GM04503 (cell line): ENCODE measurements at places on chromosomes 16 and 17.

- no peak for DNase-seq
These were observed 38.6 kb upstream of the PMFBP1 start for GRCh38 chr16:72210555-72210954.

- no peak for DNase-seq
These were observed 1.1 kb upstream of the YBX2 start for GRCh38 chr17:7295230-7296180.

GRCh38 chr17:52419229-52419641 is 260.7 kb upstream of the CA10 start:
- DNase-seq = no peak

DNA sequence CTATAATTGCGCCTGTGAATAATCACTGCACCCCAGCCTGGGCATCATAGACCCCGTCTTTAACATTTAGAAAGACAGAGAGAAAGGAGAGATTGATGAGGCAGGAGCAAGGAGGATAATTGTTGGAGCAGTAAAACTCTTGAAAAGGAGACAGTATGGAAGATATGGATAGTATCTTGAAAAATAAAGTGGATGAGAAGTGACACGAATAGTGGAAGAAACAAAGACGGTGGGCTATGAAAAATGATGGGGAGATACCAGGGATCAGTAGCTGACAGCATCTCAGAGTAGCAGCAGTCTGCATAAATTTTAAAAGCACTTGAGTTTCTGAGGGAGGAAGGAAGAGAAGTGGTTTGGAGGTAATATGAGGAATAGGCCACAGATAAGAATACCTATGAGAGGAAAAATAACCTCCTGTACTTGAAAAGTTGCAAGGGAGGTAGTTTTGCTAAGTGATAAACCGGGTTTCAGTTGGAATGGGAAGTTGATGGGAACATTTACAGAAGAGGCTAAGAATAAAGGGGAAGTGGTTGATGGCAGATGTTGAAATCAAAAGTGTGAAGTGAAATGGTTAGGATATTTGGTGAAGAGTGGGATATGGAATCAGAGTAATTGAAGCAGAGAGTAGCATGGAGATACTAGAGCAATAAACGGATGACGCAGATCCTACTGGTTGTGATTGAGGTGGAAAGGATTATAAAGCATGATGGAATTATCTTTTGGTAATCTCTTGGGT is 1.8 kb upstream of the PPM1D start:
- DNase-seq = no peak

DNA sequence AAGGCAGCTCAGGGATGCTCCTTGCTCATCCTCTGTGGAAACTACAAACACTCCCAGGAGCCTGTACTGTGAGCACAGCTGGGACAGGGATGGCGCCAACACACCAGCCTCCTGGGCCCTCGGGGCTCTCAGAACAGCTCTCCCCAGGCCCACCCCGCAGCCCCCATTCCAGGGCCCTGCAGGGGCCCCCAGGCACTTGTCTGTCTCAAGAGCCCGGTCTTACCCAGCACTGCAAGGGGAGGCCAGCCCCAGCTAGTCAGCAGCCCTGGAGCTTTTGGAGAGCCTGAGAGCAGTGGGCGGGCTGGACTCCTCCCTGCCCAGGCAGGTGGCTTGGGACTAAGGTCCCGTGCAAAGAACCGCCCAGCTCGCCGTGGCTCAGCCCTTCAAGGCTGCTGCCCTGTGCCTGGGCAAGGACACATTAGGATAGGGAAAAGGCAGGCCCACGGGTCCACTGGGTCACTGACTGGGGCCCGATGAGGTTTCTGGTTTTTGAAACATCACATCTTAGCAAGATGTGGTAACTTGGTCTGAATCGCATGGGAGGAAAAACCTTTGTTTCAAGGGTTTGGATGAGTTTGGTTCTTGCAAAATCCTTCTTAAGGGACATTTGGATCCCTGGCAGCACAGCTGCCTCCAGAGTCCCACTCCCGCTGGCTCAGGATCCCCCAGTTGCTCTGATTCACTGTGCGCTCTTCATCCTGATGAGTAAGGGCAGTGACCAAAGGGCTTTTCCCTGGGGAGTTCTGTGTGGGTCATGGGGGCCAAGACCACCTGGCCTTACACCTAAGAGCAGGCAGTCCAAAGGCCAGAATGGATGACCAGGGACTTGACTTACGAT is 2.8 kb downstream of the DNASE1L2 start:
- DNase-seq = no peak

DNA sequence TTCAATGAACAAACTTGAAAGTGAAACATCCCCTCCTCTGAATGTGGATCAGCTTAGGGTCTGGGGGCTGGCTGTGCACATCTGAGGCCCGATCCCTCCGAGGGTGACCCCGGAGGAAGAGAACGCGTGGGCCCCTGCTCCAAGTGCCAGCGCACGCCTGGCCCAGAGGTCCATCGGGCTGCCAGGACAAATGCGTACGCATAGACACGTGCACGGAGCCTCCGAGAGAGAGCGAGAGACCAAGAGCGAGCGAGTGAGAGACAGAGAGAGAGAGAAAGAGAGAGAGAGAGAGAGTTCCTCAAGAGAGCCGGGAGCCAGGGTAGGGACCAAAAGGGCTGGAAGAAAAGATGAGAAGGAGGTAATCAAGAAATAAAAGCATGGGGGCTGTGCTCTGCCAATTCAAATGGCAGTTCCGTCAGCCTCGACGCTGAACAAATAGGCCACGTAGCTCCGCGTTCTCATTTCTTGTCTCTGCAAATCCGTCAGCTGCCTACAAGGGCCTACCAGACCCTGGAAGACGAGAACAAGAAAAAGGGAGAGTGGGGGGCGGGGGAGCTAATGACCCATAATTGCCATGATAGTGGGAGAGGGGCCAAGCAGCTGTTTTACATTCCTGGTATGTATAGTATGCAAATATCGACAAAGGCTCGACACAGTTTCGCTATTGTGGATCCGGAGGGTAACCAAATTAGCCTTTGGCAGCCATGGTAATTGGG is 435.3 kb upstream of the ZFHX3 start:
- DNase-seq = no peak

DNA sequence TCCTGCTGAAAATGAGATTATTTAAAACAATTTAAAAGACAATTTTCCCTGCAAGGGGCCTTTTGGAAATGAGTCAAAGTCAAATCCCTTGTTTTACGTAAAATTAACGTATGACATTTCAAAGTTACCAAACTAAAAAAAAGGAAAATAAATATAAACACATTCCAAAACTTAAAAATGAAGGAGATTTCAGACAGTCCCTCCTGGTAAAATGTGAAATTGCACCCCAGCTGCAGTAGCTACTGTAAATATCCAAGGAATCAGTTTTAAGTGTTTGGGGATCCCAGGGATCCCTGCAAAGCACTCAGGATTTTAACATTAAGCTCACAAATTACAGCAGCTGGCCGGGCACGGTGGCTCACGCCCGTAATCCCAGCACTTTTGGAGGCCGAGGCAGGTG is 63.3 kb downstream of the NXN start:
- no peak for DNase-seq

DNA sequence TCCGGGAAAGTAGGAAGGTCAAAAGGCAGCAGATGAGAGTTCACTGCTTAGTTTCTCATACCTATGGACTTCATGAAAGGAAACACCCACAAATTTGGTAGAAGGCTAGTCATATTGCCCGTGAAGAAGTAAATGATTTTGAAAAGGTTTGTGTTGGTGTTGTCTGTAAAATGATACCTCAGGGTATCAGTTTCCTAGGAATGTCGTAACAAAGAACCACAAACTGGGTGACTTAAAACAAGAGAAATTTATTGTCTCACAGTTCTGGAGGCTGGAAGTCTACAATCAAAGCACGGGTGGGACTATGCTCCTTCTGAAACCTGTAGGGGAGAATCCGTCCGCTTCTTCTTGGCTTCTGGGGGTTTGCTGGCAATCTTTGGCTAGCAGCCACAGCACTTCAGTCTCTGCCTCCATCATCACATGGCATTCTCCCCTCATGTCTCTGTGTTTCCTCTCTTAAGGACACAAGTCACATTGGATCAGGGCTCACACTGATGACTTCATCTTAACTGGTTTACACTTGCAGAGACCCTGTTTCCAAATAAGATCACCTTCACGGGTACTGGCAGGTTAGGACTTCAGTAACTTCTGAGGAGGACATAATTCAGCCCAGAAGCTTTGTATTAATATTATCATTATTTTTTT is 2.0 kb upstream of the NAE1 start:
- DNase-seq = no peak
